ENCODE measurements at places on chromosomes 5 and 9.
A peak's percentile ranks its signal among the peaks of the same experiment; 100 is the strongest.

DNA sequence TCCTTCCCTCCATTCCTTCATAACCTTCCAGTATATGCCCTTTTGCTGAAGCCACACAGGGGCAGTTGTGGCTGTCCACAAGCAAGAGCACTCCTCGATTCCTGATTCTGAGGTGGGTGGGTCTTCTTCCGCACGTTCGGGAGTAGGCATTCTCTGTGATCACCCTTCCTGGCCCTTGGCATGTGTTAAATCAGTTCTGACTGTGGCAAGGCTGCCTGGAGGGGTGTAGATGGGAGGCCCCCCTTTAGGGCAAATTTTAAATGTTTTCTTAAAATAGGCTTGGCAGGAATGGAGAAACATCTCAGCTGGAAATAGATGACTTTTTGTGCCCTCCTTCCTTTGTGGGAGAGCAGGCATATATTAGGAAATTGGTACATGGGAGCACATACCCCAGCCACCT, 3.1 kb downstream of the AGXT2 start:
- DNase-seq = no peak

DNA sequence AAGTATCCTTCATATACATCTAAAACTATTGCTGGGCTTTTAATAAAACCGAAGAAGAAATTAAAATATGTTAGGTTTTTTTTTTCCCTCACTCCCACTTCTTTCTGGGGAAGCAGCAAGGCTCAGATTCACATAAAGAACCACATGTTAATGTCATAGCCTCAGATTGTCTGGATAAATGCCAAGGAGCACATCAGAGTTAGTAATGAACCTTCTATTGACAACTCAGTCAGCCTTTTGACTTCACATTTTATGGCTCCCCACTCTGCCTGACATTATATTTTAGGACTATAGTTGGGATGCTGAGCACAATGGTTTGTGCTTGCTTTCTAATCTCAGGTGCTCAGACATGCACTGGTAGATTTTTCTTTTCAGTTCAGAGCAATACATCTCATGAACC, 21.8 kb downstream of the DMAC1 start:
- DNase-seq = no peak

DNA sequence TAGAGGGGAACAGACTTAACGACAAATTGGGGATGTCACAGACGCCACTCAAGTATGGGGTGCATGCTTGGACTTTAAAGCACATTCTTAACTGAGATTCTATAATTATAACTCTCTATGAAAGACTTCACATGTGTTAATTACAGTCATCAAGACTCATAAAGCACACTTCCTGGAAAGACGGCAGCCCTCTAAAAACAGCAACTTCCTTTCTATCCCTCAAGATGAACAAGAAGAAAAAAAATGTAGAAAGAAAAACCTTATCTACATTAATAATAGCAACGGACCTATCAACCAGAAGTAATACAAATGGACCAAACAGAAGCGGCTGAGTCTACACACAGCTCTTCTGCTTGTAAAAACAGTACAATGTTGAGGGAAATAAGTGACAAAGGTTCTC, 21.2 kb downstream of the GNAQ start:
- no peak for DNase-seq

DNA sequence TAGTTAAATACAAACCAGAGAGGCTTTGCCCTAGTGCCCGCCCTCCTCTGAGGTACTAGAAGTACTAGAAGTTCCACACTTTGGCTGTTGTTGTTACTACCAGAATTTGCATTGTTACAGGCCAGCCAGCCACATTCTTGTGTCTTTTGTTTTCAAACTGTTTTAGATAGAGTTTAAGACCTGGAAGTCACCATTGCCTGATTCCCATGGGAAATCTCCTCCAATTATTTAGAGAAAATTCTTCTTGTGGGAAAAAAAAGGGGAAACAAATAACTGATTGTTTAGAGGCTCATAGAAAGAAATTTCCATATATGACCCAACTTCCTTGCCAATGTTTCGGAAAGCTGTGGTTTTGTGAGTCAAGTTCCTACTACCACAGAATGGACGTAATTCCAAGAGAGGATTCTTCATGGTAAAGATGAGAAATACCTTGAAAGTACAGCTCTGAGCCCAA, 252.2 kb downstream of the GOLPH3 start:
- peak; percentile 83 for DNase-seq

GRCh38 chr5:124131466-124131865, 615.0 kb downstream of the ZNF608 start:
- DNase-seq = no peak

GRCh38 chr5:133332439-133333024, 279.8 kb downstream of the FSTL4 start:
- no peak for DNase-seq

DNA sequence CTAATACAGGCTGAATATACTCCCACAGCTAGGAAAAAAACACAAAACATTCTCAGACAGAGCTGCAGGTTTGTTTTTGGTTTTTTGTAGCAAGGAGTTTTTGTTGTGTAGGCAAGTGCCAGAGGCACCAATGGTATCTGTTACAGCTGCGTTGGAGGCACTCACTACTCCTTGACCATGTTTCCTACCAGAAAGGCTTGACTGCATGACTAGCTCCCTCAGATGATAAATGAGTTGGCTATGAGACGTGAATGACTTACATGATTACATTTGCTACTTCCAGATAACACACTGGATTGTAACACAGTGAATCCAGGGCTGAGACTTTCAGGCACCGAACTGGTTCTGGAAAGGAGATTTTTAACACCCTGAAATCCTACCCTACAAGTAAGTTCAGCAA, 18.8 kb downstream of the GZMK start:
- DNase-seq = no peak

- no peak for DNase-seq
Observed at GRCh38 chr9:81552581-81552991, 136.8 kb downstream of the TLE1 start.

All from AG10803 (cell line).